Activated T-cell treated with anti-CD3 and anti-CD28 coated beads, Interleukin-2, amount 50 U/mL, for 4 hours (primary cell): ENCODE measurements at places on chromosomes 16 and 17. TPM values are rescaled to one million over a fixed set of nuclear protein-coding genes. Genes with fewer than 3 reads are reported as not detected.

The EVI2B gene
- 7.0 TPM for total RNA-seq

The IRX6 gene
- not detected for total RNA-seq

The ALOX15 gene
- total RNA-seq = not detected

The ITGAD gene
- total RNA-seq = 0.16 TPM

The GAS2L2 gene
- 0.05 TPM for total RNA-seq

The WFIKKN2 gene
- not detected for total RNA-seq

The HP gene
- total RNA-seq = 8.2 TPM

The CTF1 gene
- 0.33 TPM for total RNA-seq

The PDE6G gene
- total RNA-seq = not detected

The PRSS22 gene
- total RNA-seq = not detected

The SCN4A gene
- total RNA-seq = not detected

The GPR142 gene
- not detected for total RNA-seq
